ENCODE measurements at places on chromosomes 5 and 9. TPM values are rescaled to one million over a fixed set of nuclear protein-coding genes. Genes with fewer than 3 reads are reported as not detected.

GRCh38 chr5:116872486-116872885 is 297.9 kb upstream of the SEMA6A start:
- DNase-seq: no peak

GRCh38 chr5:2755076-2755680 is 3.7 kb upstream of the IRX2 start:
- no peak for DNase-seq

DNA sequence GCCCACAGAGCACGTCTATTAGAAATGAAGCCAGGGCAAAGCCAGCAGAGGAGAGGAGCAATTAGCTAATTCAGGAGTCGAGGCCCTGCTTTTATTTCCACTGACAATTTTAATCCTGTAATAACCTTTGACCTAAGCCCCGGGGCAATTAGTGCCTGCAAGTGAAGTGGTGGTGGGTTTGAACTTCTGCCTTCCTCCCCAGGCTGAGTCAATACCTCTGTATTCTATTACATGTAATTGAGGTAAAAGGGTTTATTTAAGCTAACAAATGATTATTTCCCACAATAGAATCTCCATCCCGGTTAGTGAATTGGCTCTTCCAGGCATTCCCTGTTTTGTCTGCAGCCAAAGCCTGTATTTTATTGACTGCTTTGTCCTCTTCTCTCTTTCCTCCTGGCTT is 49.9 kb downstream of the FGF18 start:
- DNase-seq: no peak

The TMC1 gene
- polyA plus RNA-seq: not detected

The PTAR1 gene
- 12.0 TPM for polyA plus RNA-seq

The CAMK2A gene
- not detected for polyA plus RNA-seq

GRCh38 chr5:66960369-66961137 is 236.0 kb downstream of the CD180 start:
- DNase-seq: no peak

DNA sequence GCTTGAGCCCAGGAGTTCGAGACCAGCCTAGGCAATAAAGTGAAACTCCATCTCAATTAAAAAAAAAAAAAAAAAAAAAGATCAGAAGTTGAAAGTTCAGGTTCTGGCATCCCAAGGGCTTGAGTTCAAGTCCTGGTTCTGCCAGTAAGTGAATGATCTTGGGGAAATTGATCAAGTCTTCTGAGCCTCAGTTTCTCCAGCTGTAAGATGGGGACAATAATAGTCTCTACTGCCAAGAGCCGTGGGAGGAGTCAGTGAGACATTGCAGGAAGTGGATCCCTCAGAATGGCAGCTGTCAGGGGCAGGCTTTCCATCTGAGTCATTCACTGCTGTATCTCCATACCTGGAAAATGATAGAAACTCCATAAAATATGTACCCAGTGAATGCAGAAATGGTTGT is 37.8 kb upstream of the FUBP3 start:
- DNase-seq: no peak

The TYRP1 gene
- not detected for polyA plus RNA-seq

- no peak for DNase-seq
These were observed 1642.7 kb upstream of the WWC1 start for GRCh38 chr5:166648736-166649135.

DNA sequence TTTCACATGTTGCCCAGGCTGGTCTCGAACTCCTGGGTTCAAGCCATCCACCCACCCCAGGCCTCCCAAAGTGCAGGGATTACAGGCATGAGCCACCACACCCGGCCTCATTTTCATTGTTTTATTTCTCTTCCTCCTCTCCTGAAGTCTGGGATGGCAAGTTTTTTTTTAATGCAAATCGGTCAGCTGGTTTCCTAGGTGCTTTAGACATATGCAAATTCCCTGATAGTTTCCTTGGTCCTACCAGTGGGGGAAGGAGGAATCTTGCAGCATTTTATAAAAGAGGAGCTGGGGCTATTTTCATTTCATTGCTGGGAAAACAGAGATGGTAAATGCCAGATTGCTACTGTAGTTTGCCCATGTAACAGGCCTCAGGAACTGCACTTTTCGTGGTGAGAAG is 179.4 kb downstream of the ACTL7B start:
- DNase-seq: no peak

GRCh38 chr9:8115570-8115969 is 316.0 kb upstream of the DMAC1 start:
- no peak for DNase-seq

The RGS3 gene
- polyA plus RNA-seq: 24.5 TPM

The LIX1 gene
- not detected for polyA plus RNA-seq

- DNase-seq: no peak
These were observed 8.9 kb upstream of the BNC2 start for GRCh38 chr9:16879416-16879815.

GRCh38 chr5:43215073-43215631 is 23.1 kb downstream of the NIM1K start:
- DNase-seq: no peak

DNA sequence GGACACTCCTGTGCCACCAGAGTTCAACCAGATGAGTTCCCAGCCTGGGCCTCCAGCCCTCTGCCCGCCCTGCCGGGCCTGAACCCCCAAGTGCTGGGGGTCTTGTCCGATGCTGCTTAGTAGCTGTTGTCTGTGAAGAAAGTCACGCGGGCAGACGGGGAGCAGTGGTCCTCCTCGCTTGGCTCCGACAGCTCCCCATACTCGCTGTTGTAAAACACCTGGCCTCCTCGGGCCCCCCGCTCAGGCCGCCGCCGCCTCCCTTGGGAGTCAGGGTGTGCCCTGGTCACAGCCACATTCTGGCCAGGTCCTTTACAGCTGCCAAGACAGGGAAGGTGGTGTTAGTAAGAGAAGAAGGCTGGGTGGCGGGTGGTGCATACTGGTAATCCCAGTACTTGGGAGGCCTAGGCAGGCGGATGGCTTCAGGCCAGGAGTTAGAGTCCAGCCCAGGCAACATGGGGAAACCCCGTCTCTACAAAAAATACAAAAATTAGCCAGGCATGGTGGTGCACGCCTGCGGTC is 11.8 kb upstream of the SCGB3A1 start:
- no peak for DNase-seq

The ZNF483 gene
- 0.03 TPM for polyA plus RNA-seq

- peak; percentile 16 for DNase-seq
These were observed 1.2 kb upstream of the GARIN3 start for GRCh38 chr5:157167214-157167621.

DNA sequence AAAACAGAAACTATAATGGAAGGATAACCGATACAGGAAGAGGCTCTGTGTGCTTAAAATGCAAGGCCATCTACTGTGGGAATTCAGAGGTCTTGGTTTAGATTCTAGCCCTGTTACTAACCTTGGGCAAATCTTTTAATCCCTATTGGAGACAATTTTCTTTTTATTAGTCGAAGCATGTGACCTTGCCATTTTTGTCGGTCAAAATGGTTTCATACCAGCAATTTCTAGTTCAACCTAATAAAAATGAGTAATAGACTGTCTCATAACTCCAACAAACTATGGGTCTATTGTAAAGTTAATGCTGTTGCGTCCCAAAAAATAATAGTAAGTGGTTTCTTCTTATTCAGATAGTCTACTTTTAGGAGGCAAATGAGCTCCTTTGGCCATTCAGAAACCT is 38.4 kb downstream of the PRR16 start:
- DNase-seq: no peak

DNA sequence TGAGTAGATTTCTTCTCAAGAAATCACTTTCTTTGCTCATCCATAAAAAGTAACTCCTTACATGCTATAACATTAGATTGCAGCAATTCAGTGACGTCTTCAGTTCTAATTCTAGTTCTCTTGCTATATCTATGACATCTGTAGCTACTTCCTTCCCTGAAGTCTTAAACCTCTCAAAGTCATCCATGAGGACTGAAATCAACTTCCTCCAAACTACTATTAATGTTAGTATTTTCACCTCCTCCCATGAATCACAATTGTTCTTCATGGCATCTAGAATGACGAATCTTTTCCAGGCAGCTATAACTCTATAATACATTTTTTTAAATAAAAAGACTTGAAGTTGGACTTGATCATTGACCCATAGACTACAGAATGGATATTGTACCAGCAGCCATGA is 46.2 kb upstream of the PRRC1 start:
- no peak for DNase-seq

DNA sequence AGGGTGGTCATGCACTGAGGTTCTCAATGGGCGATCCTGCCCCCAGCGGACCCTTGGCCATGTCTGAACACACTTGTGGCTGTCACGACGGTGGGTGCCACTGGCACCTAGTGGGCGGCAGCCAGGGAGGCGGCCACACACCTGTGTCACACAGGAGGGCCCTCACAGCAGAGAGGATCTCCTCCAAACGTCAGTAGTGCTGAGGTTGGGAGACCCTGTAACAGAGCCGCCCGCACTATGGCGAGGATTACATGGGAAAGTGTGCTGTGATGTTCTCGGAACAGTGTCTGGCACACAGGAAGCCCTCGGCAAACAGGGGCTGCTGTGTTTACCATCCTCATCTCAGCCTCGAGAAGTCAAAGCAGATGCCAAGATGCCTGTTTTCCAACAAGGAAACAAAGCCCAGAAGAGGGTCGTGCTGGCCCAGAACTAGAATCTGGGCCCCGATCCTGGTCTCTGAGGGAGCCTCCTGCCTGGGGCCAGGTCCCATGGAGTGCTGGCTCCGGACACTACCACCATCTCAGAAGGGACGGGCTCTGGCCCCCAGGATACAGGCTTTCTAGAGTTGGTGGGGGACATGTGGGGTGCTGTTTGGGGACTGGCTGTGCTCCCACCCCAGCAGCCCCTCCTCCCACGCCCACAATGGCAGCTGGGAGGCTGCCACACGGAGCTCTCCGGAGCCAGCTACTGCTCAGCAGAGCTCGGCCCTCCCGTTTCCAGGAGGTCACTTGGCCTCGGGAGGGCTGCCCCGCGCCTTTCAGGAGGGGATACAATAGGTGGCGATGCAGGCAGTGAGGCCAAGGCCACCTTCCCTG is 48.2 kb downstream of the DBH start:
- no peak for DNase-seq

Measured in GM12878 (cell line).